ENCODE measurements at places on chromosomes 7 and 10.

- DNase-seq, result no peak
Measured at GRCh38 chr10:88165849-88166271, 302.4 kb downstream of the PTEN start.

DNA sequence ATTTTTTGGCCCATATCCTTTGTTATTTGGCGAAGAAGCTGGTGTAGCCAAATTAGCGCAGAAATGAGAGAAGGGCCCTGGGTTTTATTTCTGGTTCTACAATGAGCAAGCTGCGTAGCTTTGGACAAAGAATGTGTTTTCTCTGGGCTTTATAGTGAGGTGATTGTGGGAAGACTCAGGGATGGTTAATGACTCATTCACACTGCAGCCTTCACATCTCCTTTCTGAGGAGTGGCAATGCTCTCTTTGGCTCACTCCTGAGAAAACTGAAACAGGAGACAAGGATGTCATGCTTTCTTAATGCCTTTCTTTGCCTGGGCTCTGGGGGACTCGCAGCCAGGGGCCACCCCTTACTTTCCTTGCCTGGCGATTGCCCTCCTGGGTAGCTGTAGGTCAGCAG, 271.0 kb upstream of the PODXL start:
- DNase-seq, result no peak

GRCh38 chr10:78541481-78542140, 507.9 kb downstream of the RPS24 start:
- DNase-seq, result no peak

- DNase-seq, result no peak
Measured at GRCh38 chr7:131745390-131746248, 189.2 kb upstream of the PODXL start.

- no peak for DNase-seq
Measured at GRCh38 chr10:34886906-34887642, 72.0 kb upstream of the PARD3 start.

DNA sequence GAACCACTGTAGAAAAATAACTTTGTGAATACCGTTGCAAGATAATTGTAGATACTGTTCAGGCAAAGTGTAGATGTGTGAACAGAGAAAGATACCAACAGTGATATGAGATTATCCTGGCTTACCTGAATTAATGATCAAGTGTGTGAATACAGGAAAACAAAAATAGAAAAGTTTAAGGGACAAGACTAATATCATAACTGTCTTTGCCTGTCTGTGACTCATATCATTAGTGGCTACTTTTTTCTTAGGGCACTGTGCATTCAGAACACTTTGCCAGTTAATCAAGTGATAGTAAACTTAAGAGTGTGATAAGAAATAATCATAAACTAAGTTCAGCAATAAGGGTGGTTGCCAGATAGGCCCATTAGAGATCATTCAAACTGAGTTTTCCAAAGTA, 323.0 kb upstream of the LRGUK start:
- no peak for DNase-seq

GRCh38 chr10:122850705-122851640, 5.3 kb upstream of the CUZD1 start:
- DNase-seq, result no peak

- DNase-seq, result no peak
Measured at GRCh38 chr10:77038407-77038806, 599.2 kb downstream of the KCNMA1 start.

DNA sequence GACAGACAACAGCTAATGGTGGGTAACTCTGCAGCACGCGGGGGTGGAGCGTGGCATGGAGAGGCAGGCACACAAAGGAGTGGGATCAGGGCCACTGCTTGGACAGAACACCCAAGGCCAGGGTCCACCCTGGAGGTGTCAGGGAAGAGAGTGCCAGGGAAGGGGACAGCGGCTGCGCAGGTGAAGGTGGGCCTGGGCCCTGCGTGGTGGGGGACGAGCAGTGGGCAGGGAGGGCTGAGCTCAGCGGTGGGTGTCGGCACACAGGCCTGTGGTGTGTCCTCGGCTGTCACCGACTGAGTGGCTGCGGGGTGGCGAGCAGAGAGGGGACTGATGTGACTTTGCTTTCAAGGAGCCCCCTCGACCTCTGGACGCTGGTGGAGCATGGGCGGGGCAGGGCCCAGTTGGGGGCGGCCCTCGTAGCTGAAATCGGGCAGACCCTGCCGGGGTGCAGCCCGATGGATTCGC, 8.4 kb upstream of the SCART1 start:
- DNase-seq, result no peak

GRCh38 chr10:66862687-66863258, 63.1 kb upstream of the LRRTM3 start:
- DNase-seq, result no peak

GRCh38 chr7:6648815-6649104, 11.6 kb downstream of the ZNF316 start:
- DNase-seq, result no peak

GRCh38 chr10:97048649-97049427, 136.9 kb downstream of the SLIT1 start:
- DNase-seq, result no peak

Data from NCI-H1436 treated with DMSO at 0.1 percent for 48 hours (cell line).